HTR-8/SVneo (cell line): ENCODE measurements at places on chromosomes 16 and 17.
A peak's percentile ranks its signal among the peaks of the same experiment; 100 is the strongest.

- DNase-seq = no peak
Measured at GRCh38 chr17:8210761-8211458, 535 bp upstream of the AURKB start.

DNA sequence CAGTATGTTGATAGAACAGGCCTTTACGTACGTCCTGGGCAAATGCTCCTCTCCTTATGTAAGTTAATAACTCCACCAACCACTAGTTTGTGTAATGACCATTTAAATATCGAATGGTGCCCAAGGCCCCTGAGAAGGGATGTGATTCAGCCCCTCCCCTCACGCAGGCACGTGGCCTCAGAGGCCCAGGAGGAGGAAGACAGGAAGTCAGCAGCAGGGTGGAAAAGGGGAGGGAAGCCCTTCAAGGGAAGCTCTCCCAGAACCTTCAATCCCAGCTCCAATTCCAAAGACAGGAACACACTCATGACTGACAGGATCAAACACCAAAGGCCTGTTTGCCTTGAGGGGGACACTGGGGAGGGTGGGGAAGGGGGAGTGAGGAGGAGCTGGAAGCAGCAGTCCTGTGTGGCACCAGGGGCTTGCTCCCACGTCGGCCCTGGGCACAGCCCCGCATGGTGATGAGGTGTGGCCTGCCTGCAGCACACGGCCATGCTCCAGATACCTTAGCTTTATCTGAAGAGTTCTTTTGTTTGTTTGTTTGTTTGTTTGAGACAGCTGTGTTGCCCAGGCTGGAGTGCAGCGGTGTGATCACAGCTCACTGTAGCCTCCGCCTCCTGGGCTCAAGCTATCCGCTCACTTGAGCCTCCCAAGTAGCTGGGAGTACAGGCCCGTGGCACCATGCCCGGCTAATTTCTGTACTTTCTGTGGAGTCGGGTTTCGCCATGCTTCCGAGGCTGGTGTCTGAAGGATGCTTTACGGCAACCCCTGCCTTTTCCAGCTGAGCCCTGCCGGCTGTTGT lies 105.0 kb downstream of the ZNF778 start:
- peak; percentile 73 for DNase-seq

- DNase-seq = no peak
Measured at GRCh38 chr17:19703828-19704613, 12.4 kb downstream of the SLC47A2 start.

DNA sequence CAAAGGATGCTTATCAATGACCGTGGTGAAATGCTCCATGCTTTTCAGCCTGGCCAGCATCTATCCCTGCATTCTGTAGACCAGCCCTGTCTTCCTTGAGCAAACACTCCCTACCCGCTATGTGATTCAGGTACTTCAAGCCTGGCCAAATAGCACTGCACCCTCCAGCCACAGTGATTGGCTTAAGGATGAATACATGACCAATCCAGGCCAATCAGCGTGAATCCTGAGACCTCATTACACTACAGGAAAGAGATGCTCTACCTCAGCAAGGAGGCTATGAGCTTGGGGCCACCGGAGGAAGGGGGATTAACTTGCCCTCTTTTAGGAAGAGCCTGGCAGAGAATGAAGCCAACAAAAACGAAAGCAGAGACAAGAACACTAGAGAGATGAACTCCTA lies 162.5 kb downstream of the ZNF423 start:
- no peak for DNase-seq

- DNase-seq = peak; percentile 46
Measured at GRCh38 chr16:53257001-53257400, 177.3 kb upstream of the RBL2 start.

DNA sequence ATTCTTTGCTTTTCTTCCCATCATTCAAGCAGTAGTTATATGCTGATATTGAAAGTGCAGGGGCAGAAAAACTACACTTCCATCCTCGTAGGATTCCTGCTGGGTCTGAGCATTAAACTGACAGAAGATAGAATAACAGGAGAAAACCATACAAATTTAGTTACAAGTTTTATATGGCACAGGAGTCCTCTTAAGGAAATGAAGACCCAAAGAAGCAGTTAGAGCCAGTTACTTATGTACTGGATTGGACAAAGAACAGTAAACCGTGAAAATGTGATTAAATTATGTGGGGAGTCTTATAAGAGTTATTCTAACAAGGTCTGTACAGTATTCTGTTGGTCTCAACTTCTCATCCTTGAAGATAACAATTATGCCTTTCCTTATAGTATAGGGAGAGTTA lies 81.2 kb upstream of the NSRP1 start:
- no peak for DNase-seq

GRCh38 chr17:65678546-65678945 lies 117.1 kb upstream of the AXIN2 start:
- DNase-seq = no peak

GRCh38 chr16:30187556-30187865 lies 4.1 kb downstream of the CORO1A start:
- DNase-seq = no peak

DNA sequence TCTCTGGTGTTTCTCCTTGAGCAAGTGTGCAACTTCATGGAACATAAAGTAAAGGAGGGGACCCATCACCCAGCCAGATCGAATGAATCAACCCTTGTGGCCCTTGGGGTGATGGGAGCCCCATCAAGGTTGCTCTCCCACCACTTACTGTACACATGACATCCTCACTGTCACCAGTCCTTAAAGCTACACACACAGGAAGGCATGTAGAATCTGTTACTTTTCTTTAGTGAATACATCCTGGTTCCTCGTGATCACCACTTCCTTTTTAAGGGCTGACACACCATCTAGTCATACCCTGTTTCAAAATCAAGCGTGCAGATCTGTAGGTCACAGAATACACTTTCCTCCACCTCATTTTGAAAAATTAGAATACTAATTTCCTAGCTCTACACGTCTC lies 22.6 kb upstream of the MPHOSPH6 start:
- peak; percentile 23 for DNase-seq

DNA sequence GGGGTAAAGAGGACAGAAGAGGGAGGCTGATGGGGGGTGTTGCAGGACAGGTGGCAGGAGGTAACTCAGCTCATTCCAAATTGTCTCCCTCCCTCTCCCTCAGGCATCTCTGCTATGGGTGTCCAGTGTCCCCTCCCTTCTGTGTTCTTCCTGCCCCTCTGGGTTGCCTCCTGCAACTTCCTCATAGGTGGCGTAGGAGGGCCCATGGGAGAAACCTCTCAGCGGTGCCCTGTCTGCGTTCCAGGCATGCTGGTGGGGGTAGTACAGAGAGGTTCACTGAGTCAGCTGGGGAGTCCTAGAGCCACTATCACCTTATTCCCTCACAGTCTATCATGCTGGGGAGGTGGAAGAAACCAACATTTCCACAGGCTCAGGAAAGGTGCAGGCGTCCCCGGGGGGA lies 14.7 kb upstream of the ODF4 start:
- no peak for DNase-seq

- no peak for DNase-seq
Measured at GRCh38 chr17:82983510-82984248, 95.7 kb upstream of the METRNL start.

GRCh38 chr17:78601577-78602190 lies 24.5 kb upstream of the DNAH17 start:
- no peak for DNase-seq

GRCh38 chr17:71260366-71260940 lies 860.4 kb upstream of the SOX9 start:
- DNase-seq = no peak

DNA sequence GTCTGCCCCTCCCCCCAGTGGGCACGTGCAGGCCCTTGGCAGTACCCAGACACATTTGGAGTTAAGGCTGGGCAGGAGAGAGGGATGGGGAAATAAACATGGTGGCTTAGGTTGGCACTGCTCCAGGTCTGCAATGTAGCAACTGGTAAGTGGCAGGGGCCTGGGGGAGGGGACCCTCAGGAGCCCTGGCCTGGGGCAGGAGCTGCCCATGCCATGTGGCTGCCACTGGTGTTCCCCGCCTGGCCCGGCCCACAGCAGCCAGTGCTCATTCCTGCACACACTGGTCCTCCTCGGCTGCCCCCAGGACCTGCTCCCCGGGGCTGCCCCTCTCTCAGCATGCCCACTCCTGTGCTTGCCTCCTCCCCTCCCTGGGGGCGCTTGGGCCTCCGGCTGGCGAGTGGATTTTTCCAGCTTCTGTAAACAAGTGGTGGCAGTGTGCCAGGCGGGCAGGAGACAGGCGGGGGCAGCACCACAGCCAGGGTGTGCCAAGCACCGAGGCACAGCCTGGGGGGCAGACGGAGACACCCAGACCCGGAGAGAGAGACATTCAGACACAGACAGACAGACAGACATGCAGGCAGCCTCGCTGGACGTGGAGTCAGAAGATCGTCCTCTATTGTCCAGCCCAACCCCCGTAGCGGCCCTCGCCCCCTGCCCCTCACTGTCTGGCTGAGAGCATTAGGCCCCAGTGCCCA lies 9.4 kb downstream of the THRA start:
- no peak for DNase-seq

DNA sequence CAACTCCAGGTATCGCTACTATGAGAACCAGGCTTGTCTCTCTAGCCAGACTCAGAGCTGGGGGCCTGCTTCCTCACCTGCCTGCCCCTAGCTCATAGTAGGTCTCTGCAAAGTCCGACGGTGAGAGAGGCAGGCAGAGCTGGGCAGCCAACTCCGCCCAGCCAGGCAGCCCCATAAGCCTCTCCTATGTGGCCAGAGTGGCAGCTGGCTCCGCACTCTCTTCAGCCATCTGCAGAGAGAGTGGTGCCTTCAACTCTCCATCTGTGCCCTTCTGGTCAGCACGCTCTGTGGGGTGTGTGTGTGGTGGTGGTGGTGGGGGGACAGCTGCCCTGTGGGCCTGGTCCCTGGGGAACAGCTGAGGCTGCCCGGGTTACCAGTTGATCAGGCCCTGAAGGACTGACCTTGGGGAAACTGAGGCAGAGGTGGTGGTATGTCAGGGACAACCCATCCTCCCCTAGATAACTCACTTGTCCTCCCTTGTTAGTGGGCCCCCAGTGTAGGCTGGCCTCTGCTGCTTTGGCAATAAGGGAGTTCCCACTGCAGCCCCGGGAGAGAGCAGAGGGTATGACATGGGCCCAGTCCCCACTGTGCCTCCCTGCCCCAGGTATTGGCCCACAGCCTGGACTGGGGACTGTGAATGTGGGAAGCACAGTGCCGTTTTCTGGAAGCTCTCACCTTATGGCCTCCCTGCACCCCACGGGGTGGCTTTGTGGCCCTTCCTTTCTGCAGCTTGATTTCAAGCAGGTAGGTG lies 1.8 kb upstream of the ADGRG1 start:
- DNase-seq = no peak

DNA sequence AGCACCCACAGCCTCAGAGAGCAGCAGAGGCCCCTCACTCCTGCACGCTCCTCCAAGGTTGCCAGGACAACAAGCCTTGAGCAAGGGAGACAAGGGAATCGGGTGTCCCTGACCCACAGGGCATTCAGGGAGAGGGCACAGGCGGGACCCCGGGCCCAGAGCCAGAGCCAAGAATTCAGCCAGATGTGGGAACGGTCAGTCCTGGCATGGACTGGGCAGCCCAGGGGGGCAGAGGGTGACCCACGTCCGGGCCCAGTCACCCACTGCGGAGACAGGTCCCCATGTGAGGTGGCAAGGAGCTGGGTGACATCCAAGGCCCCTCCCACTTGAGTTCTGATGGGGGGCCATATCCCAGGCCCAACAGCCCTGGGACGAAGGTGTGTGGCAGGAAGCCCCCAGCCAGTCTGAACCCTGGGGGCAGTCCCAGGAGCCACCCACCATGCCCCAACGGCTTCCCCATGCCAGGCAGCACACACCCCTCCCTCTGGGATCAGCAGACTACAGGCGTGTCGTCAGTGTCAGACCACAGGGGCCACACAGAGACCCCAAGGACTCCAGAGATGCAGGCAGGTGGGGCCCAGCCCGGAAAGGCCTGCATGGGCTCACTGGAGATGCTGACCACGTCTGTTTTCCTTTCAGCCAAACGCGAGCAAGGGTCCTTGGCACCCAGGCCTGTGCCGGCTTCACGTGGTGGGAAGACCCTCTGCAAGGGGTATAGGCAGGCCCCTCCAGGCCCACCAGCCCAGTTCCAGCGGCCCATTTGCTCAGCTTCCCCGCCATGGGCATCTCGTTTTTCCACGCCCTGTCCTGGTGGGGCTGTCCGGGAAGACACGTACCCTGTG lies 23.0 kb downstream of the USP6 start:
- DNase-seq = no peak

DNA sequence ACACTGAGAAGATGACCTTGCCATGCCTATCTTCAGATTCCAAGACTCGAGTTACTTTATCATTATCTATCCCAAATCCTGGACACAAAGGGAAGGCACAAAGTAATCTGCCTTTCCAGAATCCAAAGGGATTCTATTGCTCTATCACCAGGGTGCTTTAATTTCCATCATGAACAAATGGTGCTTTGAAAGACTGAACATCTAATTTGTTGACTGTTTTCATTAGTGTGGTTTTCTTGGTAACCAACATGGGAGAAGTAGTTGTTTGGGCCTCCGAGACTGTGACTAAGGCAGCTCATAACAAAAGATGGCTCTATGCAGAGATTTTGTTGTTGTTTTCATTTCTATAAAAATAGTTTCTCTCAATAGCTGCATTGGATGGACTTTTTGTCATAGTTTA lies 441.0 kb upstream of the SOX9 start:
- DNase-seq = no peak

GRCh38 chr16:23334950-23335349 lies 32.8 kb downstream of the SCNN1B start:
- DNase-seq = no peak

DNA sequence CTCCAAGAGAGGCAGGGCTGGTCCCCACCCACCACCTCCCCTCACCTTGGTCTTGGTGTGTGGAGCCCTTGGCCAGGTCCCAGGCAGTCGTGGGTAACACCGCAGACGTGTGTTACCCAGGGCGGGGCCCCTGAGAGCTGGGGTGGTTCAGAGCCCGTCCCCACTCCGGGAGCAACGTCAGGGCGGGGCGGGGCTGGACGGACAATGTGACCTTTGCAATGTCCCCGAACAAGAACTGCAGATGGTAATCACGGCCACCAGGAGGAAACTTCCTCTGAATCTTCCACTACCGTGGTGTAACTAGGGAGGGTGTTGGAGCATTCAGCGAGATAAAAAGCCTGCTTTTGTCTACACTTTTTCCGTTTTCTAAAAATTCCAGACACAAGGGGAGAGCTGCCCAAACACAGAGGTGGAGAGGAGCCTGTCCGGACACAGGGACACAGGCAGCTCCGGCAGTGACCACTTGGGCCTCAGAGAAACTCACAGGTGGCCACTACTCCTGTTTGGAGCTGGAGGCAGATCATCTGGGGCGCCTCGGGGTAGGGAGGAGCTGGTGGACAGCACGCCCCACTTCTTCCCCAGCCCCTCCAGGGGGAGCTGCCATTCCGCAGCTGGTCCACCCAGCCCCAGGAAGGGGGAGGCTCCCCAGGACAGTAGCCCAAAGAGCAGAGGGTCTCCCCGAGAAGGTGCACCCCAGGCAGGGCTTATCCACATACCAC lies 14.2 kb upstream of the SLC38A10 start:
- peak; percentile 74 for DNase-seq

GRCh38 chr16:4700380-4700996 lies 7.1 kb downstream of the NUDT16L1 start:
- DNase-seq = no peak

DNA sequence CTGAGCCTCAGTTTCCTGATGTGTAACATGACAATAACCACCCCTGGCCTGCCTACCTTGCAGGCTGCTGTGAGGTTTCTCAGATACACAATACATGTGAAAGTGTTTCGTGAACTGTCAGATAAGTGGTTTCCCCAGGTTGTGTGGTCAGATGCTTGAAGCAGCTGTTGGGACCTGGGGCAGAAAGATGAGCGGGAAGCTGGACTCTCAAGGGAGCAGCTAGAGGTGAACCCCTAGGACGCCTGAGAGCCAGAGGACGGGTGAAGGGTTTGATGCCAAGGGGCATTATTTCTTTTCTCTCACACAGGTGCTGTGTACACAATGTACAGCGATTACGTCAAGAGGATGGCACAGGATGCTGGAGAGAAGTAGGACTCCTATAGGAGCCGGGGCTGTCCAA lies 2.3 kb downstream of the HIGD1B start:
- no peak for DNase-seq
